ENCODE measurements at places on chromosomes 5 and 9.

- DNase-seq = peak; percentile 69
Observed at GRCh38 chr9:89408628-89409101, 89.2 kb downstream of the SEMA4D start.

GRCh38 chr9:96420468-96421219, 2.5 kb upstream of the ZNF367 start:
- no peak for DNase-seq

DNA sequence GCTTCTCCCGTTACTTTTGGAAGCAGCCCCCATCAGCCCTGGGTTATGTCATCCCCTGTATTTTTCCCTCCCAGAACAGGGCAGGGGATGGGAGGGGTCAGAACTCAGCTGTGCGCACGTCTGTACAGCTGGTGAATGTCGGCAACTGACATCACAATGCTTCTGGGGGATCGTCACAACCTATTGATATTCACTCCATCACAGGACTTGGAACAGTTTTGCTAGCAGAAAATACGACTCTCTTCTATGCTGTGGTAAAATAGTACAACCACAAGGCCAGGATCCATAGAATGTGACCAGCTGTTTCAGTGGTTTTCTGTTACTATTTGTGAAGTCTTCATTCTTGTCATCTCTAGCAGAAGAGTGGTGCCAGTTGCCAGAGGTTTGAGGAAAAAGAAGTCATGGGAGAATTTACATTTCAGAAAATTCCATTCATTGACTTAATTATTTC, 77.1 kb upstream of the KLF4 start:
- DNase-seq = no peak

GRCh38 chr9:221989-222776, 7.5 kb downstream of the DOCK8 start:
- no peak for DNase-seq

DNA sequence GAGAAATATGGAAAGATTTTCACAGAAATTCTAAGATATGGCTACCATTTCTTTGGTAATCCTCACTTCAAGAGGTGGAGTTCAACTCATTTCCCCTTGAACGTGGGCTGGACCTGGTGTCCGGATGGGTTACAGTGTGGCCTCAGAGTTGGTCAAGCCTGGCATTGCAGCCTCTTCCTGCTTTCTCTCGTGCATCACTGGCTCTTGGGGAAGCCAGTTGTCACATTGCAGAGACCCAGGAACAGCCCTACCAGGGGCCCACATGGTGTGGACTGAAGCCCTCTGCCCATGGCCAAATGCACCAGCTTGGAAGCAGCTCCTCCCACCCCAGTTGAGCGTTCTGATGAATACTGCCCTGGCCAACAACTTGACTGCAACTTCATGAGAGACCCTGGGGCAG, 47.7 kb upstream of the FCN1 start:
- no peak for DNase-seq

DNA sequence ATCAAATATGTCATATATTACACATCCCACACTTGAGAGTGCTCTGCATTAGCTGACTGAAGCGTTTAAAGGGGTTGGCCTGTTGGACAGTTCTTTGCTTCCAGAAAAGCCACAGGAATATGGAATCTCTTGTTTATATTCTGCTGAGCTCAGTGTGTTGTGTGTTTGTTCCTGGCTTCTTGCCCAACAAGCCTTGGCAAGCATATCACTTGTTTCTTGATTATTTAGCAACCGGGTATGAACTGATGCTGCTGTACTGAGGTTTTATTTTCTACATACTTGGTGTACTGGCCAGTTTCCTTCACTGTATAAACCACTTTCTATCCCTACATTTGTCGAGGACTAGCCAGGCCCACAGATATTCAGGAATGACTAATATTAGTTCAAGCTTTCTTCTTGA, 378.9 kb downstream of the KCTD16 start:
- DNase-seq = no peak

DNA sequence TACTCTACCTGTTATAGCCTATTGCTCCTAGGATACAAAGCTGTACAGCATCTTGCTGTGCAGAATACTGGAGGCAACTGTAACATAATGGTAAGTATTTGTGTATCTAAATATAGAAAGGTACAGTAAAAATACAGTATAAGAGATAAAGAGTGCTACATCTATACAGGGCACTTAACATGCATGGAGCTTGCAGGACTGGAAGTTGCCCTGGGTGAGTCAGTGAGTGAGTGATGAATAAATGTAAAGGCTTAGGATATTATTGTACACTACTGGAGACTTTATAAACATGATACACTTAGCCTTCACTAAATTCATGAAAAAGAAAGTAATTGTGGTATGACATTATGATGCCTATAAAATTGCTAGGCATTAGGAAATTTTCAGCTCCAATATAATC, 65.5 kb upstream of the OSMR start:
- DNase-seq = no peak

- no peak for DNase-seq
Observed at GRCh38 chr5:147956064-147956841, 49.9 kb upstream of the C5orf46 start.

- no peak for DNase-seq
Observed at GRCh38 chr9:9914174-9914573, 698.6 kb downstream of the PTPRD start.

DNA sequence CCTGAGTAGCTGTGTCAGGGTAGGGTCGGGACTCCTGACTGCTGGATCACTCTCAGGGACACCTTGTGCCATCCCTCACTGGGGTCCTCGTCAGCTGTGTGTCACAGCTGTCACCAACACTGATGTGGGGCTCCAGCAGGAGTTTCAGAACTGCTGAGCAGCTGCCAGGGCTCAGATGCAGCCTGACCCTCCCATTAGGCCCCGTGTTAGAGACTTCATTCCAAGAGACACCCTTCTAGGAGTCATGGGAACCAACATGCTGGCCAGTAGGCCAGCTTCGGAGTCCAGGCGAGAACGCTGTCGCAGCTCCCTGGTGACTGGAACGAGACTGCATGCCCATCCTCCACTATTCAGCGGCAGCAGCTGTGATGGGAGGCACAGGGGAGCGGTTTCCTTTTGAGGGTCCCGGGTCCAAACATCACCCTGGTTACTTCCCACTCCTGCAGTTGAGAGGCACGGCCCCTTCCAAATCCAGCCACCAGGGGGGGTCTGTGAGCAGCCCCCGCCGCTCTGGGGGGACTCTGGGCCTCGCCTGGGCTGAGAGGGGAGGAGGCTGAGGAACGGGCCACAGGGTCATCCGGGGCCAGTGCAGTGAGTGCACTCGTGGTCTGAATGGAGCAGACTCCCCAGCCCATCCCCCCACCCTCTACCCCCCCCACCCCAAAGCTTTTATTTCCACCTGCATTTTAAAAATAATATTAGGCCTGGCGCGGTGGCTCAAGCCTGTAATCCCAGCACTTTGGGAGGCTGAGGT, 12.6 kb upstream of the TCF7 start:
- DNase-seq = peak; percentile 63

GRCh38 chr5:117624201-117624600, 1049.6 kb upstream of the SEMA6A start:
- no peak for DNase-seq

DNA sequence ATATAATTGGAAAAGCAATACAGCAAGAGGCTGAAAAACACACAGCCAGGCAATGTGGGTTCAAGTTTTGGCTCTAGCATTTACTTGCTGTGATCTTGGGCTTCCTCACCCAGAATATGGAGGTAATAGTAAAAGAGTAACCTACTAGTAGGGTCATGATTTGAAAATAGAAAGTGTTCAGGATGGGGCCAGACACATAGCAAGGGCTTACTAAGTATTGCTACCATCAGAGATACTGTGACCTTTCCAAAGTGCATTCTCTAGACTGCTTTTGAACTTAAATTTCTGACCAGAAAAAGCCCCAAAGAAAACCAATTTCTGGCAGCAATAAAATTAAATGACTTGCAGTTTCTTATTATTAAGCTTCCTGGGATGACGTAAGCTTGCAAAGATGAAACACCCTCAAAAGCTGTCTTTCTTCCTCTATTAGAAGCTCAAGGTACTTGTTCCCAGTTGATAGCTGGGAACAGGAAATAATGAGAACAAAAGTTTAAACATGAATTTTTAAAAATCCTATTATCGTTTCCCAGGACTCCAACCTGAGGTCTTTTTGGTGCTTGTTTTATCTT, 20.3 kb downstream of the SLC45A2 start:
- DNase-seq = no peak

GRCh38 chr5:83149671-83150070, 72.3 kb downstream of the XRCC4 start:
- no peak for DNase-seq

DNA sequence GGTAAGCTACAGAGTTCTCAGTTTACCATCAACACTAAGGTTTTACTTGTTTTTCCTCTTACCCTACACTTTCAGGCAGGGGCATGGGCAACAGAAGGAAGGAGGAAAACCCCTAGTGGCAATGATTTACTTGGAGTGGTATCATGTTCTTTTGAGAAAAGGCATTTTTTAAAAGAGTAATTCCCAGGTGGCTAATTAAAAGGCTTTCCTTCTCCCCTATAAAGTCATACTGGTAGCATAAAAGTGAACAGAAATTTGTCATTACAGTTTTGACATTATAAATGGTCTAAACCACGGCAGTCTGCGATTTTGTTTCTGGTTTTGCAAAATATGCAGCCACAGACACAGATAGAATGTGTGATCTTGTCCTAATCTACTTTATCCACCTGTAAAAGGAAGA, 30.9 kb upstream of the OR2K2 start:
- DNase-seq = no peak

DNA sequence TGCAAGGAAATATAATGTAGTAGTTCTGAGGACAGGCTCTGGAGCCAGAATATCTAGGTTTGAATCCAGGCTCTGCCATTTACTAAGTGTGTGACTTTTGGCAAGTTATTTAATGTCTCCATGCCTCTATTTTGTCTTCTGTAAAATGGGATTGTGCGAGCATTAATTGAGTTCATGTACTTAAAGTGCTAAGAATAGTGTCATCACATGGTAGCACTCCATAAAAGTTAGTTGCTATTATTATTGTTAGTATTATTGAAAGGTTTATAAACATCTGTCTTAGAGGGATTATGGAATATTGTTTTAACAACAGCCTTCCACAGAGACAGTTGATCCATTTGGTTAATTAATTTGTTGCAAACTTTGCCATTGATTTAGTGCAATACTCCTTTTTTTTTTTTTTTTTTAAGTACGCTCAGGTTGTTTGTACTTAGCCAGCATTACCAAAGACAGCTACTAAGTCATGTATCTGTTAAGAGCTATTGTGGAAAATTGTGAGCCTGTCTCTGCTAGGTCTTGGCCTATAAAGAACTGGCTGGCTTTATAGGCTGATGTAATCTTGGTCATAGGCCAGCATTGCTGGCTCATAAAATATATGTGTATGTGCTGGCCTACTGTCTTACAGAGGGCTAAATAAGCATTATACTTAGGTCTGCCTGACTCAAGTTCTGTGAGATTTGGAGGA, 174.7 kb downstream of the WDR70 start:
- DNase-seq = no peak

GRCh38 chr9:129383019-129383560, 205.0 kb upstream of the IER5L start:
- DNase-seq = no peak

GRCh38 chr5:132640613-132641012, 17.4 kb upstream of the IL13 start:
- no peak for DNase-seq

GRCh38 chr9:12879961-12880360, 105.1 kb downstream of the LURAP1L start:
- no peak for DNase-seq

DNA sequence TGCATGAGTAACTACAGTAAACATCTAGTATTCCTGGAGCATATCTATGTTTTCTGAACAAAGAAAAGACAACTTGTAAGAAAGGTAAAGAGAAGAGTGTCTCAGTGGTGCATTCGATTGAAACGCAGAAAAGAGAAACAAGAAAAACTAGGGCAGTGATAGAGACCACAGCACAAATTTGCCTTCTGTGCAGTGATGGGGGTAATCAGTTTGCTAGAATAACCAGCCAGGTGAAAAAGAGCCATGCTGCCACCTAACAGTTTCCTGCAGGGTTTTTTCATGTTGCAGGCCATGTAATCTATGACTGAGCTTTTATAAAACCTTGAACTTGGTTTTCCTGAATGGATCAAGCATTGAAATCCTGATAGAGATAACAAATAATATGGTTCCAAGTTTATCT, 198.4 kb upstream of the MEF2C start:
- DNase-seq = no peak

- no peak for DNase-seq
Observed at GRCh38 chr9:121217609-121218292, 16.1 kb upstream of the RAB14 start.

- no peak for DNase-seq
Observed at GRCh38 chr9:124220946-124221451, 36.8 kb upstream of the NEK6 start.

- DNase-seq = no peak
Observed at GRCh38 chr5:157559301-157559700, 16.3 kb downstream of the ADAM19 start.

GRCh38 chr5:77369566-77369965, 122.5 kb downstream of the WDR41 start:
- DNase-seq = no peak

DNA sequence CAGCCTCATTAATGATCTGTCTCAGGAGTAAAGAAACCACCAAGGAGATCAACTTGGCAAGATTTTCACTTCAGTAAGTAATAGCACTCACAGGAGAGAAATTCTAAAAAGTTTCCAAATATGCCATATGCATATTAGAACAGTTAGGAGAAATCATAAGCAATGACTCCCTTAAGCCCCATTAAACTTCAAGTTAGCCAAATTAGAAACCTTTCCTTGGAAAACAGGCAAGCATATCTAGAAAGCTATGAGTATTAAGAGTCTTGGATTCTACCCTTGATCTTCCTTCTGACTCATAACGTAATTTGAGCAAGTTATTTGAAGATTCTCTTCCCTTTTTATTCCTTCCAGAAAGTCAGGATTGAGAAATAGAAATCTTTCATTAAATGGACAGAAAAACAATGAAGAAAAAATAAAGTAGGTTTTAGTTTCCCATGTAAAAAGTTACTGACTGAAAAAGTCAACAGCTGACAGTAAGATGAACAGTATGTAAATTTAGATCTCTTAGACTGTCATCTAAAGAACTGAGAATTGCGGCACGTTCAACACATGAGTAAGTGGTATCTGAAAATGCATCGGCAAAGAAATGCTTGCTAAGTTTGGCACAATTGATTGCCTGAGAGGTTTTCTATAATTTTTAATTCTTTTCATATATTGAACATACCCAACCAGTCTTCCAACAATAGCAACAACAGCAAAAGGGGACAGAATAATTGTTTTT, 565.7 kb upstream of the FTMT start:
- DNase-seq = no peak

- DNase-seq = no peak
Observed at GRCh38 chr9:37996819-37997217, 72.2 kb downstream of the SHB start.

DNA sequence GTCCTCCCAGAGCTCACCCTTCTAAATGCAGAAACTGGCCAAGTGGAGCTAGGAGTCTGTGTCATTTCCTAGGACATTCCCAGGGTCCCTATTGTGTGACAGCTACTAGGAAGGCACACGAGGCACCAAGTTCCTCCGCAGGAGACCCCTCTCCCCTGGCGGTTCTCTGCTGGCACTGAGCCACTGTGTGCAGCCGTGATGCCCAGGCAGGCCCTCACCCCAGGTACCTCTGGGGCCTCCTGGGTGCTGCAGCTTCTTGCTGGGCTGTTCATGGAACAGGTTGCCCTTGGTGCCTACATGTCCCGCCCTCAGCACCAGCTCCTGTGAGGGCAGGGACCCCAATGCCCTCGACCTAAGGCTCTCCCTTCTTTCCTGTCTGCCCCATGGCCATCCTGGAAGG, 23.1 kb downstream of the MED10 start:
- DNase-seq = no peak

Measured in central memory CD8-positive, alpha-beta T cell (primary cell).